Activated T-helper 1 cell treated with anti-CD3 and anti-CD28 coated beads, Interleukin-2, amount 50 U/mL, for 16 hours (primary cell): ENCODE measurements at places on chromosomes 7 and 10.

DNA sequence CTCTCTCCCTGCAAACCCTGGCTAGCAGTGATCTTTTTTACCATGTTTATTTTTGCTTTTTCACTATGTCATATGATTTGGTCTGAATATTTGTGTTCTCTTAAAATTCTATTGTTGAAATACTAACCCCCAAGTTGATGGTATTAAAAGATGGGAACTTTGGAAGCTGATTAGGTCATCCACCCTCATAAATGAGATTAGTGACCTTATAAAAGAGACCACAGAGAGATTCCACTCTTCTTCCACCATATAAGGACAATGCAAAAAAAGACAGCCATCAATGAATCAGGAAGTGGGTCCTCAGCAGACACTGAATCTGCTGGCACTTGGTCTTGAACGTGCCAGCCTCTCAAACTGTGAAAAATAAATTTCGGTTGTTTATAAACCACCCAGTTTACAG is 112.8 kb upstream of the KCND2 start:
- DNase-seq: no peak

DNA sequence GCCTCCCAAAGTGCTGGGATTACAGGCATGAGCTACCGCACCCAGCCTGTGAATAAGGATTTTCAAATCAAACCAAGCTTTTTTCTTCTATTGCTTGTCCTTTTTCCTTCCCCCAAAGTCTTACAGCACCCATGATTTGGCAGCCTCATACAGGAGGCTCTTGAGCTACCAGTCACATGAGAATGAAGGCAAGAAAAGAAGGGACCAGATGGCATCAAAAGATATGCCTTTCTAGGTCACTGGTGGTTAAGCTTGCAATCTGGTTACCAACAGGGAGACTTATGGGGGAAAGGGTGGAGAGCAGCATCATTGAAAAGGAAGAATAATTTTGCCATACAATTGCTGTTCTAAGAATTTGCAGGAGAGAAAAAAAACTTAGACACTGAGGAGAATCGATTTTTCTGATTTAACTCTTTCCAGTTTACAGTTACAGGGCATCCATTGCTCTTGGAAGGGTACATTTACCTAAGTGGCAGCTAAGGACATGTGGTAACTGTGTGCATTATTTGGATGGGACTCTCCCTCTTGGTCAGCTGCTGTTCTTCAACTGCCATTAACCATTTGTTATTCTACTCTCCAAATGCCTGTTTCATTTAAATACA is 29.5 kb downstream of the SMNDC1 start:
- no peak for DNase-seq

DNA sequence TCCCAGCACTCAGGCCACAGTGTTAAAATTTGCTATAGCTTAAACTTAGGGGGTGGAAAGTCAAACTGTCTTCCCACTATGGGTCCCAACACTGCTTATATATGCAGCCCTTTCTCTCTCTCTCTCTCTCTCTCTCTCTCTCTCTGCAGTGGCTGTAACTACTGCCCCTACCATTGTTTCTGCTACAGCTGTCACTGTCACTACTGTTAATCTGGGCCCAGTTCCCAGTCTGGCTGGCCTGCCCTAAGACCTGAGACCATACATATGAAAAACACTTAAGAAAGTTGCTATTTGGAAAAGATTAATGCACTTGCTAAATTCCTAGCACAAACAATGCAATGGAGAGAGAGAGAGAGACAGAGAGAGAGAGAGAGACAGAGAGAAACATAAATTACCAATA is 78.6 kb downstream of the THSD7A start:
- no peak for DNase-seq

- DNase-seq: no peak
Observed at GRCh38 chr10:97540669-97541500, 31.7 kb upstream of the ANKRD2 start.

DNA sequence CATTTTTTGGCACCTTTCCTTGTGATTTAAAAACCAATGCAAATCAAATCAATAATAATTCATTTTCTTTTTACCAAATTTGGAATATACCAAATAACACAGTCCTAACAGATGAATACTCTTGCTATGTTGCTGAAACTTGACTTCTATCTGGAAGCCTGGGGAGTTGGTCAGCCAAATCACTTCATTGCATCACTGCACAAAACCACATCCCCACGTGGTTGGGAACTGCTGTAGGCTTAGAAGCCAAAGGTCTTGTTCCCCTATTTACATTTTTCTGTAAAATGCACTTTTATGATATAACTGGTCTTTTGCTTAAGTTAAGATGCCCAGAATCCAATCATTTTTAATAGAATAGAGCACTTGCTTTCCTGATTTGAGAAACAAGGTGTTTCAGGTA is 15.2 kb downstream of the GPR85 start:
- DNase-seq: no peak

- DNase-seq: peak; percentile 20
Observed at GRCh38 chr7:116500078-116500853, 728 bp downstream of the CAV2 start.

DNA sequence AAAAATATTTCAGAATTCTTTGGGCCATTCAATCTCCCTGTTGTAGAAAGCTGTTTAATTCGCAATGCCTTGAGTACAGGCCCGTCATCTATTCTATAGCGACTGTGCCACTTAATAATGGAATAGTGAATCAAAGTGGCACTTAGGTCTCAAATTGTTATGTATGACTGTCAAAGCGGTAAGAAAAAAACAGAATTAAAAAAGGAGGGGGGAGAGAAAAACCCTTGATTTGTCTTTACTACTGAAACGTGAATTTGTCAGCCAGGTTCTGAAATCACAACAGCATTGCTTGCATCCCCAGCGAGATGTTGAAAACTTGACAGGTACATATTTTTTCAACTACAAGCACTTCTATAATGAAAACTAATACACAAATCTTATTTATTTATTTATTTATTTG is 320.9 kb downstream of the TFEC start:
- DNase-seq: no peak

GRCh38 chr7:95482424-95482823 is 3.3 kb upstream of the ASB4 start:
- DNase-seq: no peak

- no peak for DNase-seq
Observed at GRCh38 chr10:61822781-61823230, 78.7 kb upstream of the ARID5B start.

DNA sequence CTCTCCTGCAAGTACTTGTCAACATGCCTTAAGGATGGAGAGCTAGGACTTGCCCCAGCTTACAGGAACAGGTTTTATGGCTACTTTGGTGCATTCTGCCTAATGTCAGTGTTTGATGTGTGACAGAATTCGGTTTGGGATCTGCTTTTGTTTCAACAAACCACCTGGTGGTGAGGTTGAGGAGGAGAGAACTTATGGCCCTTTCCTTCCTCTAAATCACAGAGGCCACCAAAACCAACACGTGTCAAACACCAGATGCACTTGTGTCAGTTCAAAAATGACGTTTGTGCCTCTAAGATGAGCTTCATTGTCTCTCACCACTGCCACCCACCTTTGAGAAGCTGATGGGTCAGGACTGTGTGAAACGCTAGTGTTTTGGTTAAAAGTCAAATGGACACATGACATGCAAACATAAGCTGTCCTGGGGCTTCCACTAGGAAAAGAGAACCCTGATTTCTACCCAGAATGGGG is 83.9 kb downstream of the OSBPL3 start:
- DNase-seq: no peak
